Activated CD4-positive, CD25-positive, alpha-beta regulatory T cell treated with anti-CD3 and anti-CD28 coated beads, Interleukin-2, amount 50 U/mL, for 16 hours (primary cell): ENCODE measurements at places on chromosomes 1 and 21.

GRCh38 chr1:42482635-42483153, 19.6 kb downstream of the CCDC30 start:
- DNase-seq: no peak

- no peak for DNase-seq
Measured at GRCh38 chr1:11736746-11737639, 1.1 kb downstream of the AGTRAP start.

DNA sequence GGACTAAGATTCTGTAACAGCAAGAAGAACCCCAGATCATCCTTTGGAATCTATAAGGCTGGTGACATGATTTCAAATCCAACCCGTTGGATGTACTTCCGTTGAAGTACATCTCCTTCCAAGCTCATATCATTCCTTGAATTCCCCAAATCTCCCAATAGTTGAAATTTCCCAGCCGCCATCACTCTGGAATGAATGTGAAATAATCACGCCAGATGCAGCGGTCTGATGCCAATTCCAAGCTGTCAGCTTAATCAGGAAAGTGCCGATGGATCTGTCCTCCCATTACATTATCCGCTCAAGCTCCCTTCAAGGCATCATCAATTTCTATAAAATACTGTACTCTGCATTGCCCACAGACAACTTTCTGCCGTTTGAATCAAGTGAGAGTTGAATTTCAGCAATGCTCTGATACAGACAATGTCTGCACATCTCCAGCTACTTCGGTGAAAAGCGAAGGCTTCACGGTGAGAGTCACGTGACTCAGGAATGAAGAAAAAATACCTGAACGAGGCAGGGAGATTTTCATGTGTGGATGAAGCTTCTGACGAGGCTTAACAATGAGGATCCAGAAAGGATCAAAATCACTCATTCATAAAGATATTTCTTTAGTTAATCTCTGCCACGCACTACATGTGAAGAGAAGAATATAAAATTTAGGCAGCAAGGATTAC, 663.9 kb downstream of the AJAP1 start:
- DNase-seq: no peak

- DNase-seq: no peak
Measured at GRCh38 chr1:236320671-236321070, 38.9 kb upstream of the ERO1B start.

GRCh38 chr1:59597420-59598119, 217.2 kb upstream of the HOOK1 start:
- DNase-seq: no peak

GRCh38 chr21:41520560-41521442, 12.8 kb upstream of the TMPRSS2 start:
- no peak for DNase-seq

DNA sequence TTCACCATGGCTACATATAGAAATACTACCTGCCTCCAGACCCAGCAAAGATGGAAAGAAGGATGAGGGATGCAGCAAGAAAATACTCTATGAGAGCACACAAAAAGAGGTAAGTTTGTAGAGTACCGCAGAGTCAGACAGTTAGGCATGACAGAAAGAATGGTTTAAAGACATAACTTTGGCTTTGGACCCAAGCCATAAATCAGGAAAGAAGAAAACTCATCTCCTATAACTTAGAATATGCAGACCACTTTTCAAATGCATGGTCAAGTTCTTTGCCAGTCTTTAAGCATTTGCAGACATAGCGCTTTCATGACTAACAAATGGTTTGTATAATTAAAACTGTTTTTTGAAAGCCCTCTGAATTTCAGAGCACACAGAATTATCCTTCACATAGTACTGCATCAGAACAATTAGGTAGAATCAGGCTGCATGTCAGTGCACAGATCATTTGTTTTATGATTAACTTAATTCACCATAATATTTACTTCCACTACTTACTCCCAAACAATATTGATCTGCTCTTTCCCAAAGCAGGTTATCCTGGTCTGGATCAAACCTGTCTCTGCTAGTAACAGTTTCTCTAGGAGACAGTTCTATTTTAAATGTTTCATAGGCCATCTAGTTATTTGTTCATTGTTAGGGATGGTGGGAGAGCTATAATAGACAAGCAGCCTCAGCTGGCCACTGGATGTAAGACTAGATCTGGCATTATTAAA, 280.7 kb upstream of the NR5A2 start:
- no peak for DNase-seq

GRCh38 chr1:72184099-72184701, 98.1 kb downstream of the NEGR1 start:
- DNase-seq: no peak

GRCh38 chr1:11238311-11238710, 24.0 kb downstream of the MTOR start:
- no peak for DNase-seq

- no peak for DNase-seq
Measured at GRCh38 chr1:22575532-22576149, 12.4 kb downstream of the EPHA8 start.

GRCh38 chr1:83997631-83998030, 1.3 kb downstream of the TTLL7 start:
- no peak for DNase-seq
